ENCODE measurements at places on chromosomes 7 and 10. TPM values are rescaled to one million over a fixed set of nuclear protein-coding genes. Genes with fewer than 3 reads are reported as not detected.

The KIF11 gene
- total RNA-seq, result 1.8 TPM

GRCh38 chr7:145644426-145645134 is 472.0 kb upstream of the CNTNAP2 start:
- no peaks in the 10 kb centered on the region for H3K4me1 ChIP-seq
- H3K27me3 ChIP-seq, result no peaks in the 10 kb centered on the region
- no peak for DNase-seq

DNA sequence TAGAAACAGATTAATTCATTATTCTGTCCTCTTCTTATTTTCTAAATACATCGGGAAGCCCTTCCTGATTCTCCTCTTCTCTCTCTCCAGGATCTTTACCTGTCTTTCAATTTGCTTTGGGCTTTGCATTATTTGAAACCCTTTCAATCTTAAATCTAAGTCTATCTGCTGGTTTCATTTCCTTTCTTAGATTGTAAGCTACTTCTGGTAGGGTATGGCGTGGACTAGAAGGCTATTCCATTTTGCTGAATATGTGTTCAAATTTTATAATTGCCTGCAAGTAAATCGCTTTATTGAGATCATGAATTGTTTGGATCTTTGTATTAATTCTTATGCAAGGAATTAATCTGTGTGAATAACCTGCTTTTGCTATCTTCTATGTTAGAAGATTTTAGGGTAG is 11.1 kb downstream of the STAM start:
- no peaks in the 10 kb centered on the region for H3K27me3 ChIP-seq
- peaks cover 34% of the 10 kb centered on the region for H3K4me1 ChIP-seq
- H3K36me3 ChIP-seq, result no peaks in the 10 kb centered on the region
- DNase-seq, result no peak
- no peak overlapping the region for H3K27ac ChIP-seq
- no peak overlapping the region for H3K4me3 ChIP-seq

- no peaks in the 10 kb centered on the region for H3K27me3 ChIP-seq
- DNase-seq, result no peak
- H3K4me1 ChIP-seq, result no peaks in the 10 kb centered on the region
- no peak overlapping the region for H3K4me3 ChIP-seq
- H3K36me3 ChIP-seq, result no peaks in the 10 kb centered on the region
- no peak overlapping the region for H3K27ac ChIP-seq
Observed at GRCh38 chr10:127889605-127890195, 3.0 kb downstream of the CLRN3 start.

The TUBAL3 gene
- not detected for total RNA-seq

DNA sequence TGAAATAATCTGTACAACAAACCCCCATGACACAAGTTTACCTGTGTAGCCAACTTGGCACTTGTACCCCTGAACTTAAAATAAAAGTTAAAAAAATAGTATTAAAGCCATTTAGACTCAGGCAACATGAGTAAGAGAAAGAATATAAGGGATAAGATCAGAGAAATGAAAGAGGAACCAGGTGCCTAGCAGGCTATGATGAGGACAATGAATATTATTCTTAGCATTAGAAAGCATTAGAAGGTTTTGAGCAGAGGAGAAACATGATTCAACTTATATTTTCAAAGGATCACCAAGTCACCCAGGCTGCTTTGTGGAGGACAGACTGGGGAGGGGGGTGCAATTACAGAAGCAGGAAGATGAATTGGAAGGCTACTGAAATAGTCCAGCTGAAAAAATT is 48.1 kb upstream of the TES start:
- no peak for DNase-seq
- no peak overlapping the region for H3K27ac ChIP-seq
- H3K27me3 ChIP-seq, result no peaks in the 10 kb centered on the region
- no peak overlapping the region for H3K4me3 ChIP-seq
- H3K4me1 ChIP-seq, result peaks cover 8% of the 10 kb centered on the region
- H3K36me3 ChIP-seq, result no peaks in the 10 kb centered on the region
